ENCODE measurements at places on chromosomes 7 and 10.

- H3K36me3 ChIP-seq = no peaks in the 10 kb centered on the region
- no peak overlapping the region for H3K4me3 ChIP-seq
- H3K4me1 ChIP-seq = no peaks in the 10 kb centered on the region
- no peak for DNase-seq
Observed at GRCh38 chr7:83677180-83677866, 28.4 kb upstream of the SEMA3E start.

DNA sequence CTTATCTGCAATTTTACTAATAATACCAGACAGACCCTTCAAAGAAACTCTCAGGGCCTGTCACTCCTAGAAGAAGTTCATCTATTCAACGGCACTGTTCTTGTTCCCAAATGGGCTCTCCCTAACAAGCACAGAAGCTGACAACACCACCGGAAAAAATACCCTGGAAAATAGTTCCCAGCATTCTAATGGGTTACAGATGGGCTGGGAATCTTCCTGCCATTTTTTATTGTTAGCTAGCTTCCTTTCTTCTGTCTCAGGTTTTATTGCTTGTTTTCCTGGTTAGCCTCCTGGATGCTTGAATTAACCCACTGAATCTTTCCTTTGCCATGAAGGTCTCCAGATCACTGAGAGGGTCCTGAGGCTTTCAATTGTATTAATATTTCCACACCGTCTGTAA lies 689.8 kb upstream of the NRP1 start:
- H3K4me1 ChIP-seq = no peaks in the 10 kb centered on the region
- DNase-seq = no peak
- H3K36me3 ChIP-seq = no peaks in the 10 kb centered on the region

DNA sequence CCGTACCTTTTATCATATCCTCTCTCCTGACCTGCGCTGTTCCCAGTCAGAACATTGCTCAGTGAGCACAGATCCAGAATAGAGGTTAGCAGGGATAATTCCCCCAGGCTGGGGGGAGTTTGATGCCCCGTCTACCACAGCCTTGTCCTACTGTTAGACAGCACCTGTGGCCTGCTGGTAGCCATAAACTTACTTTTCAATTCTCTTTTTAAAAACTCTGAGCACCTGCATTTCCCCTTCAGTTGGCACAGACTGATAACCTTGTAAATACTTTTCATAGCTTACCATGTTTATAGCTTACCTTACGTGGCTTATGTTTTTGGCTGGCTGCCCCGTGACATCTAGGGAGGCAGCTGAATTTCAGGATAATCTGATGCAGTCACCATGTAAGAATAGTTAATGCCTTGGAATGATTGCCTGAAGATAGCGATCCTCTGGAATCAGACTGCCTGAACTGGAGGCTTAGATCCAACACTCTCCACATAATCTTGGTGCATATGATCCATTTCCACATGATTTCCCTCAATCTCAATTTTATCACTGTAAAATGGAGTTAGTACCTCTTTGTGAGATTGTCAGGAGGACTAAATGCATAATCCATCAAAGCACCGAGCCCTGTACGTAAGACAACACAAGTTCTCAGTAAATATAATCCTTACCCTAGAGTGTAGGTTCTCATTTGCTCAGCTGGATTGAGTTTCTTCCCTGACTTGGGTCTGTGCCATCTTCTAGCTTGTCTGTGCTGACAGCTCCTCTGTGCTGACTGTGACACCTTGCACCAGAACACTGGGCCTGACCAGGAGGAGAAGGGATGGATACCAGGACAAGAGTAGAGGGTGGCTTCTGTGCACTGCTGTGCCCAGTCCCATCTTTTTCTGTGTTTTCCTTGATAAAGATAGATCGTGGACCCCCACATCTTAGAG lies 111.7 kb upstream of the GJD4 start:
- peak overlapping the region; percentile 27 for H3K27ac ChIP-seq
- no peak overlapping the region for H3K4me3 ChIP-seq
- H3K36me3 ChIP-seq = no peaks in the 10 kb centered on the region
- no peaks in the 10 kb centered on the region for H3K27me3 ChIP-seq

- no peak overlapping the region for H3K27ac ChIP-seq
- no peak overlapping the region for H3K4me3 ChIP-seq
- H3K36me3 ChIP-seq = no peaks in the 10 kb centered on the region
- no peaks in the 10 kb centered on the region for H3K4me1 ChIP-seq
- peaks cover 37% of the 10 kb centered on the region for H3K27me3 ChIP-seq
Observed at GRCh38 chr10:104472957-104473745, 119.5 kb downstream of the CFAP58 start.

GRCh38 chr7:163971-164881 lies 28.1 kb upstream of the FAM20C start:
- H3K4me3 ChIP-seq = no peak overlapping the region
- peak overlapping the region; percentile 76 for H3K27ac ChIP-seq
- no peaks in the 10 kb centered on the region for H3K36me3 ChIP-seq
- H3K27me3 ChIP-seq = peaks cover 31% of the 10 kb centered on the region
- DNase-seq = no peak
